ENCODE measurements at places on chromosomes 7 and 10.

GRCh38 chr10:86547296-86547695, 25.7 kb upstream of the WAPL start:
- DNase-seq = no peak

GRCh38 chr7:100053215-100053614, 3.6 kb downstream of the ZSCAN21 start:
- no peak for DNase-seq

- no peak for DNase-seq
Measured at GRCh38 chr10:51759896-51760534, 60.6 kb upstream of the CSTF2T start.

- DNase-seq = no peak
Measured at GRCh38 chr7:30446266-30446665, 32.3 kb downstream of the NOD1 start.

GRCh38 chr10:74937266-74937856, 111.0 kb downstream of the KAT6B start:
- no peak for DNase-seq

- no peak for DNase-seq
Measured at GRCh38 chr7:43767311-43767710, 8.8 kb downstream of the BLVRA start.

DNA sequence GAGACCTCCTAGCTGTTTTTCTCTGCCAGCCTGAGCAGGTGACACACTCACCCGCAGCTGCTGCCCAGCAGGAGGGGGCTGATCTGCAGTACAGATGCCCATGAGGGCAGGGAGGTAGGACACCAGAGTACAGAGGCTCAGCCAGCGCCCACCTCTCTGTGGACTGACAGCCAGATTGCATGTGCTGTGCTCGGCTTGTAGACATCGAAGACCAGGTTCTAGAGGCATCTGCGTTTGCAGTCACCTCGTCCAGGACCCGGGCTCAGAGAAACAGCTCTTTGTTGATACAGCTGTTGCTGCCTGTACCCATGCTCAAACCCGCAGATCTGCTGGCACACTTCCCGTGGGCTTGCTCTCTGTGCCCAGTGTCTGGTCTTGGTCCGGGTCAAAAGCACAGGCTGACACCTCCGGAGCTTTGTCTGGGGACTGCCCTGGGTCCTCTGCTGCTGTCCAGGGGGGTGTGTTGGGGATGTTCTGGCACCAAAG, 224.7 kb downstream of the GLRX3 start:
- DNase-seq = no peak

GRCh38 chr7:15168489-15168888, 265.9 kb upstream of the DGKB start:
- no peak for DNase-seq

DNA sequence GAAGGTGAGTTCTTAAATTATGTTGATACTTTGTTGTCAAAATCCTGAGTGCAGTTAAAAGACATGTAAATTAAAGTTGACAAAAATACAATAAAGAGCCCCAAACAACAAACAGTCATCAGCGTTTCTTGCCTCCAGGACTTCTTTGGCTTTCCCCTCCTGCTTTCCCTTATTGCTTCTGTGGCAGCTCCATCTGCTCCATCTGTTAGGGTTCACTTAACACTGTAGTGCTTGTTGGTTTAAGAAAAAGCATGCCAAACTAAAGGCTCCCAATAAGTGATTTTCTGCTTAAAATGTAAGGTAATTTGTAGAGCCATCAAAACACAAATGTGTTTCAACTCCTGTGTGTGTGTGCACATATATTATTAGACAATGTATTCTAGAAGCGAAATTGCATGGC, 254.3 kb upstream of the GNAI1 start:
- DNase-seq = no peak

GRCh38 chr10:74322141-74322540, 171.1 kb downstream of the ADK start:
- no peak for DNase-seq

DNA sequence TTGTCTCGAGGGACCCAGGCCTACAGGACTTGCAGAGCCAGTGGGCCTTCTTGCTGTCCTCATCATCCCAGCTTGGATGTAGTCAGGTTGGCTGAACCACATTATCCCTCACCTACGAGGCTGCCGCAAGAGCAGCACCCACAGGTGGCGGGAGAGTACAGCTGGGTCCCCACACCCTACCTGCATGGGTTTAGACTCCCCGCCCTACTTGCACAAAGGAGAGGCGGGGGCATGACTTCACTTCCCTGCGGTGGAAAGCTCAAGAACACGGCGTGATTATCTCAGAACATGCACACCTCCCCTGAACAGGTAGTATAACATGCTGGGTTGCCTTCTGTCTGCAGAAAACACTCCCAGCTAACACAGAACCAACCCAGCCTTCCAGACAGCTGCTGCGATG, 57.5 kb downstream of the CTBP2 start:
- no peak for DNase-seq

DNA sequence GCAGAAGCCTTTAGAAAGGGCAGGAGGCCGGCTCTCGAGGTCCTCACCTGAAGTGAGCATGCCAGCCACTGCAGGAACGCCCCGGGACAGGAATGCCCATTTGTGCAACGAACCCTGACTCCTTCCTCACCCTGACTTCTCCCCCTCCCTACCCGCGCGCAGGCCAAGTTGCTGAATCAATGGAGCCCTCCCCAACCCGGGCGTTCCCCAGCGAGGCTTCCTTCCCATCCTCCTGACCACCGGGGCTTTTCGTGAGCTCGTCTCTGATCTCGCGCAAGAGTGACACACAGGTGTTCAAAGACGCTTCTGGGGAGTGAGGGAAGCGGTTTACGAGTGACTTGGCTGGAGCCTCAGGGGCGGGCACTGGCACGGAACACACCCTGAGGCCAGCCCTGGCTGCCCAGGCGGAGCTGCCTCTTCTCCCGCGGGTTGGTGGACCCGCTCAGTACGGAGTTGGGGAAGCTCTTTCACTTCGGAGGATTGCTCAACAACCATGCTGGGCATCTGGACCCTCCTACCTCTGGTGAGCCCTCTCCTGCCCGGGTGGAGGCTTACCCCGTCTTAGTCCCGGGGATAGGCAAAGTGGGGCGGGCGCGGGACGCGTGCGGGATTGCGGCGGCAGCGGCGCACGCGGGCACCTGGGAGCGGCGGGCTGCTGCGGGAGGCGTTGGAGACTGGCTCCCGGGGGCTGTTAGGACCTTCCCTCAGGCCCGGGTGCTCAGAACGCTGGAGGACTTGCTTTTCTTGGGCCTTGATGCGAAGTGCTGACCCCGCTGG, at the start of gene FAS:
Gene FAS (plus strand): TSS at position 415 of the 777 bp plus-strand sequence. CDS start 79 bp downstream, at position 494.
- peak; percentile 63 for DNase-seq

- DNase-seq = no peak
Measured at GRCh38 chr10:70970830-70971229, 82.5 kb upstream of the PCBD1 start.

DNA sequence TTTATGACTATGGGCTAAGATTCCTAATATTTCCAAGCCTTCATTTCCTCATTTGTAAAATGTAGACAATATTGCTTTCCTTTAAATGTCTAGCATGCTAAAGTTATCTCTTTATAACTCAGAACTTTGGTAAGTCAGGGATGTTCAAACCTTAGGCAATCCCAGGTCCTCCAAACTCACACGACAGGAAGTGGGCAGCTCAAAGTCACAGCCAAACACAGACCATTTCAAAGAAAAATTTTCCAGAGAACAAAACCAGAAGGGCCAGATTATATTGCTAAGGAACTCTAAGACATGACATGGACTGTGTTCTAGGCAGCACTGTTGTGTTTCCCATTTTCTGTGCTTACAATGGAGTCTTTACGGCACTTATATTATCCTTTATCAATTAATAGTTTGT, 87.8 kb upstream of the DYNC1I1 start:
- DNase-seq = no peak

DNA sequence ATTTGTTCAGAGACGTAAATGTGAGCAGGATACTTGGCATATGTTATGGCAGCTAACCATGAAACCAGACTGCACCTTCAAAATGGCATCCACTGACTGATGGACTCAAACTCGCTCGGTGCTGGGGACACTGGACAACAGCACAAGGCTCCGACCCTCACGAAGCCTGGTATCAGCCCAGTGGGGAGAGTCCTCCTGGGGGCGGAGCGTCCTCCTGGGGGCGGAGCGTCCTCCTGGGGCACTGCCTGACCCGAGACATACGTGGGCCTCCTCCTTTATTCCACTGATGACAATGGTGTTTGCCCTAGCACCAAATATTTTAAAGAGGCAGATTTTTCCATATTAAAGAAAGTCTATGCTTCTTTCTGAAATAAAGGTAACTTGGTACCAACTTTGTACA, 39.5 kb downstream of the ESYT2 start:
- DNase-seq = no peak

GRCh38 chr10:133006202-133006601, 63.8 kb upstream of the CFAP46 start:
- DNase-seq = no peak

GRCh38 chr10:103763374-103764202, 91.8 kb downstream of the SH3PXD2A start:
- no peak for DNase-seq

- DNase-seq = no peak
Measured at GRCh38 chr10:44322137-44322536, 62.8 kb downstream of the CXCL12 start.

- no peak for DNase-seq
Measured at GRCh38 chr10:79588800-79589199, 21.9 kb upstream of the SFTPA1 start.

DNA sequence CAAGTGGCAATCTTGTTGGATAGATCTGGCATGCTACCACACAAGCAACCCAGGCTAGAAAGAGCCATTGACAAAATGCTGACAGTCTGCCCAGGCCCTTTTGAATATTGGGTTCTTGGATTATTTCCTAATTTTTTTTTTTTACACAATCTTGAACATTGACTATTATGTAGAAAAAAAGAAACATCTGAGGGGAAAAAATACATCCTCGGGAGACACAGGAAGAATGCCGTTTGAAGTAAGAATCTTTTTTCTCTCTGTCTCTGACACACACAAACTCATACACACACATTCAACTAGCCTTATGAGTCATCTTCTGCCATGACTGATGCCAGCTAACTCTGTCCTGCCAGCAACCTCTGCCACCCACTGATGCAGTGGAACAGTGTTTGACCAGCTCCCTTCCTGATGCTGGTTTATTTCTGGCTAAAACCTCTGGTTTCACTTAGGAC, 47.2 kb downstream of the SORBS1 start:
- DNase-seq = no peak

GRCh38 chr10:70493660-70494234, 15.2 kb downstream of the PALD1 start:
- DNase-seq = no peak

GRCh38 chr10:63711867-63712716, 190.9 kb downstream of the REEP3 start:
- DNase-seq = no peak

GRCh38 chr10:110419265-110419664, 78.4 kb upstream of the DUSP5 start:
- no peak for DNase-seq

GRCh38 chr7:115087437-115087836, 165.5 kb downstream of the MDFIC start:
- DNase-seq = no peak

- DNase-seq = no peak
Measured at GRCh38 chr7:64758151-64758550, 36.1 kb upstream of the ZNF138 start.

DNA sequence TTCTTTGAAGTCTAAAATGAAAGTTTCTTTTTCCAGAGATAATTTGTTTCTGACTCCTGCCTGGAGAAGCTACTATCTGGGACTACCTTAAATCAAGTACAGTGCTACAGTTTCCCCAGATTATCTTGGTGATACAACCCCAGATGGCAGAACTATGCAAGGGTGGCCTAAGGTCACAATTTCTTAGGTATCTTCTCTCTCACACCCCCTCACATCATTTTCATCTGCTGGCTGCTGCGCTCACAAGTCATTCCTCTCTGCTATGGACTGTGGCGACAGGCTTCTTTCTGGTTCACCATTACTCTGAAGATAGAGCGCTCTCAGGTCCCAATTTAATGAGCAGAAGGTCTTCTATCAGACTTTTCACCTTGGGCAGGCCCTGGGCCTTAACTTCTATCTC, 9.1 kb upstream of the PRPS1L1 start:
- no peak for DNase-seq

DNA sequence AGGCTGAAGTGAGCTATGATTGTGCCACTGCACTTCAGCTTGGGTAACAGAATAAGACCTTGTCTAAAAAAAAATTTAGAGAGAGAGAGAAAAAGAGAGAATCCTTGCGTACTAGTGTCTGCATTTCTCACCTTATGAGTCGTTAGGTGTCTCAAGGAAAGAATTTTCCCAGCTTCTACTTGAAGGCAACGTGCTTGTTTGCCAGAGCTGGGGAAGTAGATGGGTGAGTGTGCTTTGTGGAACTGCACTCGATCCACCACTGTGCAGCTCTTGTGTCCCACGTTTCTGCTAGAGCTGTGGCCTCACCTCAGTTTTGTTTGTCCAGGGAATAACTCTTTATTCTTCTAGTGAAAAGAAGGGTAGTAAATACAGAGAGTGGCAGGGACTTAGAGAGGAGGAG, 38.9 kb downstream of the HDAC9 start:
- no peak for DNase-seq

DNA sequence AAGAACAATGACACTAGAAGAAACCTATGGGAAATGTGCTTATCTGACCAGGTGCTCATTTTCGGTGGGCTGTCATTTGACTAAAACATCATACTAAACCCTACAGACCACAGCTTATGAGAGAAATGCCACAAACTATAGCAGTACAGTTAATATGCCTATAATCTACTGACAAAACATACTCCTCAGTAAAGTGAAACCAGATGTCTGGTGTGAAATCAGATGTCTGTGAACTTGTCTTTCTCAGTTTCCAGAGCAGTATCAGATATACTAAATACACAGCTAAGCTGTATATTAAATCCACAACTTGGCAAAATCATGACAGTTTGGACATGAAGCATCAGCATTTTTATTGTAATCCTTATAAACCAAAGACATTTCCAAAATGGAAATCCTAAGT, 3.3 kb downstream of the IMMP2L start:
- DNase-seq = no peak

- DNase-seq = no peak
Measured at GRCh38 chr7:12369756-12370155, 33.9 kb downstream of the VWDE start.

- DNase-seq = no peak
Measured at GRCh38 chr7:119415682-119416081, 857.3 kb upstream of the KCND2 start.

GRCh38 chr10:70561070-70561469, 41.5 kb downstream of the PRF1 start:
- no peak for DNase-seq

DNA sequence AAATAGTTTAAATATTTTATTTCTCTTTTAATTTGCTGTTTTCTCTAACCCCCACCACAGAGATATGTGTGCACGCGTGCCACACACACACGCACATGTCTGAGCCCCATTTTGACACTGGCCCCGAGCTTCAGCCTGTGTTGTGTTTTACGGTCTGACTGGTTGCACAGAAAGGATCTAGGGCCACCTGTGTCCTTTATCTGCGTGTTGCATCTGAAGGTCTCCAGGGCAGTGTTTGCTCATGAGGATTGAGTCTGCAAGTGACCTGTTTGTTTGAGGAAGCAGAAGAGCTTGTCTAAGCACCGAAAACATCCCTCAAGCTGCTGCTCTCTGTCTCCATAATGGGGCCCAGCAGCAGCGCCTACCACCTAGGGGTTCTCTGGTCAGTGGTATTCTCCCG, 266.4 kb upstream of the LYZL1 start:
- DNase-seq = no peak
